Stimulated activated CD4-positive, alpha-beta T cell treated with anti-CD3 and anti-CD28 coated beads, TNF-alpha, amount 100 ng/mL, for 24 hours (primary cell): ENCODE measurements at places on chromosomes 5 and 9.

GRCh38 chr5:26023361-26023760 is 1015.0 kb downstream of the CDH9 start:
- no peak for DNase-seq

DNA sequence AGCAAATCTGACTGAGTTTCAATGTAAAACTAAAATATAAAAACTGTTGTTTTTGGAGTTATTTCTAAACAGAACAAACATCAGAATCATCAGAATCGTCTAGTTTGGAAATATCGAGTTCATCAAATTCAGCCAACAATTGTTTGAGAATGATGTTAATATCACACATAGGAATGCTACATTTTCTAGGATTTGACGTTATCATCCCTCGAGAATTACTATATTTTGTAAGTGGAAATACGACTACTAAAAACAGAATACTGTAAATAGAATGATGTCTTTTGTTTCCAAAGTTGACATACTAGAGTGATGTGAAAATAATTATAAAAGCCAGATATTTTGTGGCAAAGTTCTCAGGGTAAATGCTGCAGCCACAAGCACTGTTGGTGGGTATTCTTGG is 805.9 kb downstream of the TLE1 start:
- DNase-seq, result no peak

- no peak for DNase-seq
Observed at GRCh38 chr5:178435321-178436238, 154.6 kb downstream of the COL23A1 start.

- DNase-seq, result no peak
Observed at GRCh38 chr5:179836225-179837019, 15.7 kb downstream of the SQSTM1 start.

DNA sequence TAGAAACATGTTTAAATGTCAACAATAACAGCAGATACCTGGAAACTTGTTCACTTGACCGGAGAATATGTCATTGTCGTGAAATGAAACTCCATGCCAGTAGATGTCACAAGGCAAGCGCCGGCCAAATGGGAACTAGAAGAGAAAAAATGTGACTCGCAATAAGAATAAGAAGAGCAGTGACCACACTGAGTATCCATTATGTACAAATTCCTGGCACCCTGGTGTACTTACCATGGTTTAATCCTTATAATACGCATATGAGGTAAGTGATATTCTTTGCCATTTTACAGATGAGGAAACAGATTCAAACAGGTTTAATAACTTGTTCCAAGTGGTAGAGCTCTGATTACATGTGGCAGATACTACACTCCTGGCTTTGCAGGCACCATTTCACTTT is 53.9 kb downstream of the TTLL11 start:
- DNase-seq, result no peak

- DNase-seq, result no peak
Observed at GRCh38 chr5:45408067-45408466, 288.1 kb downstream of the HCN1 start.

GRCh38 chr5:38755181-38755580 is 90.6 kb upstream of the OSMR start:
- DNase-seq, result no peak

- DNase-seq, result no peak
Observed at GRCh38 chr9:14321517-14322130, 7.7 kb upstream of the NFIB start.

GRCh38 chr5:106966686-106967315 is 703.9 kb downstream of the EFNA5 start:
- no peak for DNase-seq

DNA sequence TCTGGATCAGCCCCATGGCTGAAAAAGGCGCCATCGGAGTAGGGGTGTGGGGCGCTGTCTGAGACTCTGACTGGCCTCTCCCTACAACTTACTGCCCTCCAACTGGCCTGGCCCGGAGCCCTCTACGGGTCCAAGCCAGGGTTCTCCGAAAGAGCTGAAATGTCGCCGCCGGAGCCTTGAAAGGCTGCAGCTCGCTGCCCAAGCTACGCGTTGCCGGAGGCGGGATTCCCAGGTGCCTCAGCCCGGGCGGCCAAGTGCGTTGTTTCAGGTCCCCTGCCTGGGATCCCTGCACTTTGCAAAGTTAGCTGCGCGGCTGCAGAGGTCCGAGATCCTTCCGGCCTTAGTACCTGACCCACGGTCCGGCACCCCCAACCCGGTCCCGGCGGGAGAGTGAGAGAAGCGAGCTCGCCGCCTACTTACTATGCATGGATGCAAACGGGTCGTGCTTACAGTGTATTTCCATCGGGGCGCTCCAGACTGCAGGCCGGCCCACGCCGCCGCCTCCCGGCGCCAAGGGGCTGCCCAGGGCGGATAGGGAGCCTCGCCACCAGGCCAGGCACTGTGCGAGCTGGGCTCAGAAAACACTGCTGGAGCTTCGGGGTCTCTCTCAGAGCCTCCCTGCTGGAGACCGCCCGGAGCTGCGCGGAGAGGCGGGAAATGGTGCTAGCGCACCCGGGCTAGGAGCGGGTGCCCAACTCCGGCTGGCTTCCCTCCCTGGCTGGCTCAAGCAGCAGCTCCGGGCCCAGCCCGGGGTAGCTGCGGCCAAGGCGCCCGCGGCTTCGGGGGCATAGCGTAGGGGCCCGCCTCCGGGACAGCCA is 7.7 kb downstream of the PAX5 start:
- no peak for DNase-seq

- DNase-seq, result no peak
Observed at GRCh38 chr9:123757960-123758359, 172.0 kb downstream of the DENND1A start.

- DNase-seq, result no peak
Observed at GRCh38 chr5:83509540-83509939, 38.0 kb downstream of the VCAN start.

GRCh38 chr9:27304521-27304920 is 7.6 kb upstream of the EQTN start:
- DNase-seq, result no peak

GRCh38 chr5:127210042-127210441 is 80.6 kb upstream of the MEGF10 start:
- no peak for DNase-seq

DNA sequence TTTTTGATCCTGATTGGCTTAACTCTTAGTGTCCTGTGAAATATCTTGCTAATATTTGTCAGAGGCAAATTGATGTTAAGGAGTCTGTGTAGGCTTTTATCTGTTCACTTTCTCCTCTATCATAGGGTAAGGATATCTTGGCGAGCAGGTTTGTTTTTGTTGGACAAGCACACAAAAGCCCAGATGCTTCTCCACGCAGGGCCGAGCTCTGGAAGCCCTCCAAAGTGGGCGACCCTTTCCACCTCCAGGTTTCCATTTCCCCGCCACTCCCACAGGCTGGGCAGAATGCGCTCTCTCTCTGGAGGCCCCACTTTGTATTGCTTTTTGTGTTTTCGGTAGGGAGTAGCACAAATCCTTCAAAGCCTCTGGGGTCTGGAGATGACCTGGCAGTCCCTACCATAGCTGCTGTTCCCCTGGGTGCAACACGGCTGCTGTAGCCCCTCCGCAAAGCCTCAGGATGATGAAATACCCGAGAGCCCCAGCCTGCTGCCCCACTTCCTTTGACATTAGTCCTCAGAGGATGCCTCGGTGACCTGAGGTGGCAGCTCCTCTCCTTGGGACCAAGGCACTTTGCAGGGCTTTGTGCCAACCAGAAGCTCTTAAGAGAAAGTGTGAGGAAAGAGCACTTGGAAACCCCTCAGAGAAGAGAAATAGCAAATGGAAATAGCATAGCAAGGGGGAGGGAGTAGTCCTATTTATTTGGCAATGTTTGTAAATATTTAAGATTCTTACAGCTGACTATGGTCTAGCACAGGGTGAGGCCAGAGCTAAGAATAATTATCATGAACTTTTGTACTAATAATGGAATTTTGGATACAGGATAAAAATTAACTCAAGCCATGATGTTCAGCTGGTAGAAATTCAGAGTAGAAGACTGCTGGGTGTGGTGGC is 122.8 kb downstream of the ARHGEF28 start:
- DNase-seq, result no peak

- no peak for DNase-seq
Observed at GRCh38 chr9:35518981-35519679, 29.2 kb downstream of the RUSC2 start.

DNA sequence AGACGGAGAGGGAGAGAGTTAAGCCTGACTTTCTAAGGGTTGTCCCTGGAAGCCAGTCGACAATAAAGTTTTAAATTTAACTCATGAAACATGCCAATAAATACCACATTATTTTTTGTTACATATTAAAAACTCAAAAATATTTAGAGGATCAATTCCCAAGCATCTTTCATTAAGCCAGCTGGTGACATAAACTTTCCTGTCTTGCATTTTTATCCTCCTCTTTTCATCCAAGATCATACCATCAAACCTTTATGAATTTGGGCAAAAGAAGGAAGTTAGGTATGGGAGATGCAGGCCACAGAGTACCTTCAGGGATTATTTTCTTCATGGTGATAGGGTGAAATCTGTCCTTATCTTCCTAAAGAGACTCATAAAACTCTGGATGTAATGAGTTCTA is 178.3 kb upstream of the FBXL17 start:
- no peak for DNase-seq

DNA sequence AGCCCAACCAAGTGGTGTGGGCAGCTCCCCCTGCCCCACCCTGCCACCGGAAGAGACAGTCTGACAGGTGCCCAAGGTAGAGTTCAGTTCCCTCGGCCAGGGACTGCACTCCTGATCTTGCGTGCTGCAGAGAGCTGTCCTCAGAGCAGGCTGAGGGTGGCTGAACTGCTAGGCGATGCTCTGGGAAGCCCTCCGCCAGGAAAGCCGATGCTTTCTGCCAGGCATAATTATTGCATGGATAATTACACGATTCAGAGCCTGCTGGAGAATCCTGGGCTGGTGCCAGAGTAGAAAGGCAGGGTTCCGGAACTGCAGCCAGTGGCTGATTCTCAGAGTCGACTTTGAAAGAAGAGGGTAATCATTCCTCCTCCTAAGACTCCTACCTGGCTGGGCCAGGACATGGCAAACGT is 19.3 kb downstream of the KCNIP1 start:
- DNase-seq, result no peak

DNA sequence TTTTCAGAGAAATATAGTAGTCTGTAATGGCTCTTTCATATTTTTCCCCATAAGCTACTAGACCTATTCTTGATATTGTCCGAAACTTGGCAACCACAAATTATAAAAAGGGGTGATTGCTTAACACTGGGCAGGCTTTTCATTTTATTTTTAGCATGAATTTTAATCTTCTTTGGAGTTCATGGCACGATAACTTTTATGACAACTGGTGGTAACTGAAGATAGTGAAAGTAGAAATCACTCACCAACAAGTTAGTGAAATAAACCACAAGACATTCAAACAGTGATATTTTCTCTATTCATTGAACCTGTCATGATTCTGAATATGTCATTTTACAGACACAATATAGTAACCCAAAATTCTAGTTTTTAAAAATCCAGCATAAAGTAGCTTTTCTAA is 213.9 kb downstream of the PRDM9 start:
- DNase-seq, result no peak

- DNase-seq, result no peak
Observed at GRCh38 chr5:178201927-178202235, 2.5 kb upstream of the HNRNPAB start.

DNA sequence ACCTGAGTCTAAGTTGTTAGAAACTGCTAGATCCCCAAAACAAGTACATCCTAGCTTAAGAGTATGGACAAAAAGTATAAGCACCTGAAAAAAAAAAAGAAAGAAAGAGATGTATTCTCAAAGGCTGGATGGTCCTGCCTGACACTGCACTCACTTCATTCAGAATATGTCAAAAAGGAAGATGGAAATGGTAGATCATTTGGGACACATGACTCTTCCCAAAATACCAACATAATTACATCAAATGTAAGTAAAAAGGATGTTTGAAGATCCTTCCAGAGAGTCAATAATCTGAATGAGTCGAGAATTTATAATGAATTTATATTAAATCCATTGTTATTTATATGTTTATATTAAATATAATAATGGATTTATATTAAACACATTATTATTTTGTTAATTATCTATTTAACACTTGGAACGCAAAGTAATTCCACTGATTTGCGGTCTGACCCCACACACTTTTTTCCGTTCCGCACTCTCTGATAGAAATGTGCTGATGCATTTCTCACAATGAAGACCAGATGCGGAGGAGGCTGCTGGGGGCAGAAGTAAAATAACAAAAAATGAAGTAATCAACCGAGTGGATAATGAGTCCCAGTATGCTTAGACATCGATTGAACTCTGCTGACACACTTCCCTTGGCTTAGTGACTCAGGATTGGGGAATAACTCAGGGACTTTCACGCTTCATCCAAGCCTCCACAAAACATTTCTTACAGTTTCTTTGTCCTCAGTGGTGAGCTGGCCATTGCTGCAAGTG is 201.2 kb downstream of the ADAMTS12 start:
- DNase-seq, result no peak

DNA sequence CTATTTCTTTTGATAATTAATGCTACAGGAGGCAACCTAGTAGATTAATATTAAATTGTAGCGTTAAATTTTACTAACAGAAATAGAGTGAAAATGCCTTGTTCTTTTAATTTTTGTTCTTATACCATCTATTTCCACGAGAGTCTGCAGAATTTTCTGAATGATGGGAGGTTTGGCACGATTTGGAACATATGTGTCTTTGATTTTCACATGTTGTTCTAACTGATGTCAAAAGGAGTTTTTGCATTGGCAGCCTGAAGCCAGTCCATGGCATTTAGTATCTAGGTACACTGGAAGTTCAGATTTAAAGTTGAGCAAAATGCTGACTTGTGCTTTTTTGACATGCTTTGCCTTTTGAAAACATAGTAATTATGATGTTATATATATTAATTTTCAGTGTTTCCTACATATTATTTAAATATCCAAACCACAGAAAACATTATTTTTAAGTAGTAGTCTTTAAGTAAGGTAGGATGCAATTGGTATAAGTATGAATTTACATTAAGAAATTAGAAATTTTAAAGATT is 103.0 kb downstream of the PBX3 start:
- DNase-seq, result no peak

- DNase-seq, result no peak
Observed at GRCh38 chr5:58183078-58183785, 276.7 kb downstream of the PLK2 start.

DNA sequence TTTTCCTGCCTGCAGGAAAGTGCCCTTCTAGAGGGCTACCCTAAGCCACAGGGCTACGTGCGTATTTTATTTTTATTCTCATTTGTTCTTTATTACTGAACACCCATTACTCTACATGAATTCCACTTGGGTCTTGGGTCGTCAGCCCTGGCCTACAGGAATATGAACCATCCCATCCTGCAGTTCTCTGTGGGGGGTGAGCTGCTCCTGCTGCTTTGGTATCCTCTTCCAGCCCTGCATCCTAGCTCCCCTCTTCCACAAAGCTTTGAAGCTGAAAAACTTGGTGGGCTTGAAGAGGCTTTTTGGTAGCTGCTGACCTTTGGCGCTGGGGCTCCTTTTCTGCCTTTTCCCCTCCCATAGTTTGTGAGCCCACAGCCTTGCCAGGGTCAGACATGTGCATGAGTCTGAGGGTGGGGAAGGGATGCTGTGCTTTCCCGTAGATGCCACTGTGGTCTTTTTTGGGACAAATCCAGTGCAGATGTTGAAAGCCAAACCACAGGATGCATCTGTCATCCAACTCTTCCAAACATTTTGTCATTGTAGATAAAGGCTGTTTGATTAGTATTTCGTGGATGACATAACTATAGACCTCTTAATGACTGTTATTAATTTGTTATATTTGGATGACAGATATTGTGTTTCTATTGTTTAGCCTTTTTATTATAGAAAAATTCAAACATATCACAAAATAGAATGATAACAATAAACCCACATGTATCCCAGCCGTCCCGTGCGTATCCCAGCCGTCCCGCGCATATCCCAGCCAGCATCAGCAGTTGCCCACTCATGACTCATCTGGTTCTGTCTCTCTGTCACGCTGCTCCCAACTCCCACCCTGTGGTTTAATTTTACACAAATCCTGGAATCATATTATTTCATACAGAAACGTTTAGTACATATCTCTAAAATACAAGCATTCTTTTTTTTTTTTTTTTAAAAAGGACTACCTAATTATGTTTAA is 43.9 kb downstream of the SLC46A2 start:
- DNase-seq, result no peak
